ENCODE measurements at places on chromosomes 5 and 9.

- no peak for DNase-seq
Measured at GRCh38 chr9:114503522-114504340, 1.5 kb downstream of the WHRN start.

DNA sequence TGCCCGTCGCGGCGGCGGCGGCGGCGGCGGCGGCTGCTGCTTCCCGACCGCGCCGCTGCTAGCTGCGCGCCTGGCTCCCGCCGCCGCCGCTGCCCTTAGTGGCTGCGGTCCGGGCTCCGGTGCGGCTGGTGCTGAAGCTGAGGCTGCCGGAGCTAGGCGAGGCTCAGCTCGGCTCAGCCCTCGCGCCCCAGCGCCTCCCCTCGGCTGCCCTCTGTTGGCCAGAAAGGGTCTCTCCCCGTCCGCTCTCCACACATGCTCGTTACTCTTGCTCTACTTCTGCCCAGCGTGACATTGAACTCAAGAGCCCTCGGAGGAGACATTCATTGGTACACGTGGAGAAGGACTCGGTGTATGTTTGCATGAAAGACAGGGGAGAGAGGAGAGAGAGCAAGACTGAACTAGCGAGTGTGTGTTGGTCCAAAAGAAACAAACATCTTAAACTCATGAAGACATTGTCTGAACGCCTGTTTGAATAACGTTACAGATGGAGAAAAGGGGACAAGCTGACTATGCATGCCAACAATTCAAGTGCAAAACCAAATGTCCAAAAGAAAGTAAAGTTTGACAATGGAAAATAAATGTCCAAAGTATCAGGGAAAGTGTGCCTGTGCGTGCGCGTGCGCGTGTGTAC is at the start of gene HCN1:
HCN1 (minus strand) TSS at position 175 of the 631 bp plus-strand sequence.
- peak; percentile 74 for DNase-seq

DNA sequence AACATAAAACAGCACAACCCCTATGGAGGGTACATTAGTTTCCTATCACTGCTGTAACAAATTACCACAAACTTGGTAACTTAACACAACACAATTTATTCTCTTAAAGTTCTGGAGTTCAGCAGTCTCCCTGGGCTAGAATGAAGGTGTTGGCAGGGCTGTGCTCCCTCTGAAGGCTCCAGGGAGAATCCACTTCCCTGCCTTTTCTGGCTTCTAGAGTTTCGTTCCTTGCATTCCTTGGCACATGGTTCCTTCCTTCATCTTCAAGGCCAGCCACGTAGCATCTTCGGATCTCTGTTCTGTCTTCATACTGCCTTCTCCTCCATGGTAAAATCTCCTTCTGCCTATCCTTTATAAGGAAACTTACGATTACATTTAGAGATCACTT is 25.0 kb upstream of the GSN start:
- no peak for DNase-seq

GRCh38 chr5:65932676-65933075 is 6.3 kb downstream of the ERBIN start:
- no peak for DNase-seq

DNA sequence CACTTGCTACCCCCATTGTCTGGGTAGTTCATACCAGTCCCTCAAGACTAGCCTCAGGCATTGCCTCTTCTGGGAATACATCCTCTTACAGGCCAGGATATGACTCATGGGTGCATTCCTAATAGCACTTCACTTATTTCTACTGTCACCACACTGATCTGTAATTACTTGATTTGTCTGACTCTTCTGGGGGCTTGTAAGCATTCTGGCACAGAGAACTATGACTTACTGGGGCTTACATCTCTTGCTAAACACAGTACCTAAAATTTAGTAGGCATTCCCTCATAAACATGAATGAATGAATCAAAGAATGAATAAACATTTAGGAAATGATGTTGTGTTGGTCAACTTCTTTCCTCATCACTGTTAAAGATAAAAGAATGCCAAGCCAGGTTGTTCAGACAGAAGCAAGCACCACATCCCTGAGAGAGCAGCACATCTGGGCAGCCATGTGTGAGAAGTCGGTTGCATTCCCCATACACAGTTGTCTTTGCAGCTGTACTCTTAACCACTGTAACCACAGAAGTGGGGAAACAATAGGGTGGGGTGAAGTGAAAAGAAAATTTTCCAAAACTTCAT is 27.6 kb downstream of the IL7R start:
- DNase-seq = no peak

DNA sequence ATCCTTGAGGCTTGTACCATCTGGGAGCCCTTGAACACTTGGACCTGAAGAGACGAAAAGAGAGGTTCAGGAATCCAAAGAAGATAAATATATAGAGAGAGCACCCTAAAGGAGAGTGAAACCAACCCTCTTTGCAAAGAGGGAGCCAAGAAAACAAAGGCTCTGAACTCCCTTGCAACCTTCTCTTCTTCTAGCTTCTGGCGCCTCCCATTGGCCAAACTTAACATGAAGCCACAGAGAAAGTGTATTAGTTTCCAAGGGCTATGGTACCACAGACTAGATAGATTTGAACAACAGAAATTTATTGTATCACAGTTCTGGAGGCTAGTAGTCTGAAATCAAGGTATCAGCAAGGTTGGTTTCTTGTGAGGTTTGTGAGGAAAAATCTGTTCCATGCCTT is 175.1 kb downstream of the HCN1 start:
- DNase-seq = peak; percentile 52

DNA sequence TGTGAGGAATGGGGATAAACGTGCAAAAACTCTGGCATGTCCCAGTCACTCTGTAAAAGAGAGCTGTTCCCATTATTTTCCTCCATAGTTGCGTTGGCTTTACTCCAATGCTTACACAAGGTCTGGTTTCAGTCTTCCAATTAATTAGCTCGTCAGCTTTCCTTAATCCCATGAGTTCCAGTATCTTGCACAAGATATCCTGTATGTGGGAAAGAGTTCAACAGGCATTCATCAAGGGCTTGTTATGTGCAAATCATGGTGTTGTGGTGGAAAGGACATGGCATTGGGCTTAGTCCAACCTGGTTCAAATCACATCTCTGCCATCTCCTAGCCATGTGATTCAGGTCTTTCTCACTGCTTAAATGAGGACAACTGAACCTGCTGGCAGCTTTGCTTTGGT is 77.5 kb upstream of the PANK3 start:
- DNase-seq = no peak

DNA sequence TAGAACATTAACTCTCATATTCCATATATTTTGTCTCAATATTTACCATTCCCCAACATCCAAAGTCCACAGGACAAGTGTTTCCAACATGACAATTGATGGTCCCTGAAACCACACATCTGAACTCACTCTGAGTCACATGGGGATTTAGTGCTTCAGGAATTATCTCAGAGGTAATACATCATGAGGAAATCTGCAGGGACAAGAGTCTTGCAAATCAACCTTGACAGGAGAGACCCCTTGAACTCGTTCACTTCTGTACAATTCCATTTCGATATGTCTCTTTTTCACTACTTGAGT is 119.7 kb upstream of the ABCA1 start:
- DNase-seq = no peak

- DNase-seq = no peak
Measured at GRCh38 chr5:83378624-83379289, 92.8 kb upstream of the VCAN start.

DNA sequence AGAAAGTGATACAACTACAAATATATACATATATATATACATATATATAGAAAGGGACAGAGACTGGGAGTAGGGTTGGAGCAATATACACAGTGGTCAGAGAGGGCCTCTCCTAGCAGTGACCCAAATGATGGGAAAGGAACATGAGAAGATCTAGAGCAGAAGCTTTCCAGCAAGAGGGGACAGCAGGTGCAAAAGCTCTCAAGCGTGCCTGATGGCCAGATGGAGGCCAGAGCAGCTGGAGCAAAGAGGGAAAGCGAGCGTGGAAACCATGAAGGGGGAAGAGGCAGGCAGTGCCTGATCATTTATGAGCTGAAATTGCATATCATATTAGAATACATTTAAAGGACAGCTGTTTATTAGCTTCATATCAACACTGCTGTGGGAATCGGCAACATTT is 7.6 kb upstream of the GRPEL2 start:
- DNase-seq = no peak

GRCh38 chr5:125487231-125487630 is 740.8 kb upstream of the ZNF608 start:
- DNase-seq = no peak

DNA sequence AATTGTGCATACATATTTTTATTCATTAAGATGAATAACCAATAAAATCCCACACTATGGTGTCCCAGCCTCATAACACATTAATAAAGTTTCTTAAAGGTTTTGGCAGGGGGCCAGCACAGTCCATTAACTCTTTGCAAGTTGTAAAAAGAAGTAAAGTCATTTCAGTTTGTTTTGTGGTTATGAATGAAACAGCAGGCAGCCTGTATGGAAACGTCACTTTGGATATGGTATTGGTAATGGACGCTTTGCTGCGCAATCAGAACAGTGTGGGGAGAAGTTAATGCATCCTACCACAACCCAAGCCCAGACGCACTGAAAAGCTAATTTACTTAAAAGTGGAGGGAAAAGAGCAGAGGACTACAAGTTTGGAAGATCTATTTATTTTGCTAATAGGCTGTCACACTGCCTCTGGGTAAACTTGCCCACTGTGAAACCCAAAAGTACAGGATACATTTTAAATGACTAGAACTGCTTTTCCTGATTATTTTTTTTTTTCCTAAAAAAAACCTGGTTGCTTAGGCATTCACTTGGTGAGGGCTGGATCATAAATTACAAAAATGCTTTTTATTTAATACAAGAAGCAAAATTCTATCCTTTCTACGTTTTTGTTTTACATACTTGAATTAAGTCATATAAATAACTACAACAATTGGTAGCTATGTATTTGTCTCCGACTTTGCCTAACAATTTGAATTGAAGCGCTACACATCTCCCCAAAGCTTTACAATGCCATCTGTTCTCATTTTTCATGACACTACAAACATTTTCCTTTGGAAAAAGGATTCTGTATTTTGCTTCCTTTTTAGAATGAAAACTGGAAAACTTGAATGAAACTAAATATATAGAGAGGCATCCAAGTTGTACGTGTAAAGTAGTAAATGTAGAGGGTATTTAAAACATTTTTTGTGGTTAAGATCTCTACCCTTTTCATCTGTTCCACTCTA is 104.3 kb downstream of the NFIB start:
- DNase-seq = no peak

DNA sequence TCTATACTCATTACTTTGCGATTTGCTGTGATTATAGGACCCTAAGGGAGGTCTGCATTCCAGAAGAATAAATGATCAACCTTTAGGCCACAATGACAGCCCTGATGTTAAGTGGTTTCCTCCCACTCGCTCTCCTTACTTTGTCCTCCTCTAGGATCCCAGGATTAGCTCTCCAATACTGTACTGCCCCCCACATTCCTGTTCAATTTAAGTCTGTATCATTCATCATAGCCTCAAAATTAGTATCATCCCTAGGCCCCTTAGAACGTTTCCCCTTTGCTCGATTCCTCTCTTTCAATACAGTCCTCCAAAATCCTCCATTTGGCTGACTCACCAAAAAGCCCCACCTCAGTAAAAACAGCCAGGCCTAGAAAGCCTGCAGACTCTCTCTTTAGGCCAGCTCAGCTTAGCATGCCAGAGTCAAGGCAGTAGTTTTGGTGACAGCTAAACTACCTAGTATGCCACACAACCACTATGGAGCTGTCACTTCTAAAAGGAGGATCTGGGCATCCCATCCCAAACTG is 24.4 kb downstream of the RNF145 start:
- DNase-seq = no peak

GRCh38 chr5:82386576-82386975 is 108.4 kb upstream of the RPS23 start:
- no peak for DNase-seq

Measured in iPS DF 6.9 (cell line).